ENCODE measurements at places on chromosomes 1 and 21.

DNA sequence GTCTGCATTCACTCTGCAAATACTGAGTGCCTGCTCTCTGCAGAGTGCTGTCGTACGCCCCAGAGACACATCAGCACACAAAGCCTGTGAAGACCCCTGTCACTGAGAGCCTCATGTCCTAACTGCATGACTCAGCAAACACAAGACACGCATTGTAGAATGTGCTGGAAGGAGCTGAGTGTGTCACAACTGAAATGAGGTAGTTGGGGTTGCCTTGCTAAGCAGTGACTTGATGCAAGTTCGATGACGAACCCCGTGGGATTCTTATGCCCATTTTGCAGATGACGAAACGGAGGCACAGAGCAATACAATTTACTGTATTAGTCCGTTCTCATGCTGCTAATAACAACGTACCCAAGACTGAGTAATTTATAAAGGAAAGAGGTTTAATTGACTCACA, 65.1 kb downstream of the RIPK4 start:
- DNase-seq, result no peak

DNA sequence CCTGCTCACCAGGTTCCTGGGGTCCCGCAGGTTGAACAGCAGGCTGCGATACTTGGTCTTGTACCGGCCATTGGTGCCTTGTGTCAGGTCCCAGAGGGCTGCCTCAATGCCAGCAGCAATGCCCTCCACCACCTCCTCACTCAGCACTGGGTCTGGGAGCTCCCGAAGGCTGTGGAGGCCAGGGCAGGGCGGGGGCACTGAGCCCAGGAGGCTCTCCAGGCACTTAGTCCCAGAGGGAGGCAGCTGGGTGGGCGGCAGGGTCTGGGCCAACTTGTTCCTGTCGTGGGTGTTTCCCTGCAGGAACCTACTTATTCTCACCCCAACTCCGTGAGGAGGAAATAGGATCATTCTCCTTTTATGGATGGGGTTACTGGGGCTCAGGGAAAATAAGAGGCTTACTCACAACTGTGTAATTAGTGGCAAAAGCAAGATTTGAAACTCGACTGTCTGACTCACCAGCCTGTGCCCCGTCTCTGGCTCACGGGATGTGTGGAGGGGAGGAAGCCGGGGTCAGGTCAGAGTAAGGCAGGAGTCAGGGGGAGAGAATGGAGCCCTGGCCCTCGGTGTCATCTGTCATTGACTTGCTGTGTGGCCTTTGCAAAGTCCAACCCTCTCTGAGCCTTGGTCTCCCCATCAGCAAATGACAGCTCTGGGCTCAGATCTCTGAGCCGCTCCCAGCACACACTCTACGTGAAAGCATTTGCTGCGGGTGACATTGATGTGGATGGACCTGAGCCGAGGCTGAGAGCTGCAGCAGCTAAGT, 17.2 kb downstream of the SPOCD1 start:
- peak; percentile 86 for DNase-seq

DNA sequence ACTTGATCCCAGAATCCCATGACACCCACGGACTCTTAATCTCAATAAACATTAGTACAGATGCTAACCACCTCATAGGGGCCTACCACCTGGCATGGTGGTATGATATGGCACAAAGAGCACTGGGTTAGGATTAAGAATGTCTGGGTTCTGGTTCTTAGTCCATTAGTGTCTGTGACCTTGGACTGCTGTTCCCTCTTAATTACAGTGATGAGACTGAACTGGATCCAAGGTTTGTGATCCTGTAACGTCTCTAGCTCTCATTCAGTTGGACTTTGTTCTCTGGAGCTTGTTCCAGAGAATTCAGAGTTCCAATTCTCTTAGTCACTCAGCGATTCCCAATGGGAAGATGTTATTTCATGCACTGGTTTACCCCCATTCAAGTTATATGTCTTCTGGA, 23.6 kb upstream of the PIGC start:
- DNase-seq, result no peak

GRCh38 chr1:205986861-205987260, 16.3 kb downstream of the RAB7B start:
- no peak for DNase-seq

DNA sequence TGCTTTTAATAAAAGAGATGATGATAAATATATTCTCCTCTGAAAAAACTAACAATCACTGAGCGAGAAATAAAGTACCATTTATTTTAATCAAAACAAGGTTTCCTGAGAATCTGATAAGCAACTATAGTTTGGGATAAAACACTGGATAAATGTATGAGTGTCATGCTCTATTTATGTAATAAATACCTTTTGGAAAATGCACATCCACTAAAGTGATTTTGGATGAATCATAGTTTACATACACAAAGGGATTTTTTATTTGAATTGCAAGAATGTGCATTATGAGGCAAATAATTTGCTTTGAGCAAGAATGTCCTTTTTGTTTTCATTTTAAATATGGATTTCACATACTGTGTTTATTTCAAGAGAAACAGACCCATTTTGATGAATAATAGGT, 1483.5 kb downstream of the MRPL39 start:
- no peak for DNase-seq

DNA sequence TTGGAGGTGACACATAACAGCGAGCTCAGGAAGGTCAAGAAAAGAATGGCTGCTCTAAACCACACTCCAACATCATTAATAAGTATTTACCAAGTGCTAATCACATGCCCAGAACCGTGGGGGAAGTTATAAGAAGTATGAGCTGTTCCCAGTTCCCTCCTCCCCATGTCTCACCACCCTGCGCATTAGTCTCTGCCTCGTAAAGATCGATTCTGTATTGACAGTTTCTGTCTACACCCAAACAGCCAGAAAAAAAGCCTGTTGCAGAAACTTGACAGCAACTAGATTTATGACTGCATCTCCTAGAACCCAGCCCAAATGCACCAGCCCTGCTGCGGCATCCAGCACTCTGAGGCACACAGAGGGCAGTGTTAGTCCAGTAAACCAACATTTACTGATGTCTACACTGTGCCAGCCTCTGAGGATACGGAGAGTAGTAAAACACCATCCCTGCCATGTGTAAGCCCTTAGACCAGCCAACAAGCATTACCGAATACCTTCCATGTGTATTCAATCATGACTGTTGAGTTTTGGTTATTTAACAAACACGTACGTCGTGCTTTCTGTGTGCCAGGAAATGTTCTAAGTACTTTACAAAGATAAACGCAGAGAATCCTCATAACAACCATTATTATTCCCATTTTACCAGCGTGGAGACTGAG, 63.6 kb upstream of the ZBTB40 start:
- peak; percentile 76 for DNase-seq

GRCh38 chr1:34918386-34918976, 11.0 kb downstream of the DLGAP3 start:
- DNase-seq, result no peak

DNA sequence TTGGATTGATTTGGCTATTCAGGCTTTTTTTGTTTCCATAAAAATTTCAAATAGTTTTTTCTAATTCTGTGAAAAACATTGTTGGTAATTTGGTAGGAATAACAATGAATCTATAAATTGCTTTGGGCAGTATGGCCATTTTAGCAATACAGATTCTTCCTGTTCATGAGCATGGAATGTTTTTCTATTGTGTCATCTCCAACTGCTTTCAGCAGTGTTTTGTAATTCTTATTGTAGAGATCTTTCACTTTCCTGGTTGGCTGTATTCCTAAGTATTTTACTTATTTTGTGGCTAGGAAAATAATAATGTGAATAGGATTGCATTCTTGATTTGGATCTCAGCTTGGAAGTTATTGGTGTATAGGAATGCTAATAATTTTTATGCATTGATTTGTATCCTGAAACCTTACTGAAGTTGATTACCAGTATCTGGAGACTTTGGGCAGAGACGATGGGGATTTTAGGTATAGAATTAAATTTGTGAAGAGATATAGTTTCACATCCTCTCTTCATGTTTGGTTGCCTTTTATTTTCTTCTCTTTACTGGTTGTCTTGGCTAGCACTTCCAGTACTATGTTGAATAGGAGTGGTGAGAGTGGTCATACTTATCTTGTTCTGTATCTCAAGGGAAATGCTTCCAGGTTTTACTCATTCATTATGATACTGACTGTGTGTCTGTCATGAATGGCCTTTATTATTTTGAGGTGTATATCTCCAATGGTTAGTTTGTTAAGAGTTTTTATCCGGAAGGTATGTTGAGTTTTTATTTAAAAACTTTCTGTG, 57.3 kb downstream of the DRAM2 start:
- no peak for DNase-seq

DNA sequence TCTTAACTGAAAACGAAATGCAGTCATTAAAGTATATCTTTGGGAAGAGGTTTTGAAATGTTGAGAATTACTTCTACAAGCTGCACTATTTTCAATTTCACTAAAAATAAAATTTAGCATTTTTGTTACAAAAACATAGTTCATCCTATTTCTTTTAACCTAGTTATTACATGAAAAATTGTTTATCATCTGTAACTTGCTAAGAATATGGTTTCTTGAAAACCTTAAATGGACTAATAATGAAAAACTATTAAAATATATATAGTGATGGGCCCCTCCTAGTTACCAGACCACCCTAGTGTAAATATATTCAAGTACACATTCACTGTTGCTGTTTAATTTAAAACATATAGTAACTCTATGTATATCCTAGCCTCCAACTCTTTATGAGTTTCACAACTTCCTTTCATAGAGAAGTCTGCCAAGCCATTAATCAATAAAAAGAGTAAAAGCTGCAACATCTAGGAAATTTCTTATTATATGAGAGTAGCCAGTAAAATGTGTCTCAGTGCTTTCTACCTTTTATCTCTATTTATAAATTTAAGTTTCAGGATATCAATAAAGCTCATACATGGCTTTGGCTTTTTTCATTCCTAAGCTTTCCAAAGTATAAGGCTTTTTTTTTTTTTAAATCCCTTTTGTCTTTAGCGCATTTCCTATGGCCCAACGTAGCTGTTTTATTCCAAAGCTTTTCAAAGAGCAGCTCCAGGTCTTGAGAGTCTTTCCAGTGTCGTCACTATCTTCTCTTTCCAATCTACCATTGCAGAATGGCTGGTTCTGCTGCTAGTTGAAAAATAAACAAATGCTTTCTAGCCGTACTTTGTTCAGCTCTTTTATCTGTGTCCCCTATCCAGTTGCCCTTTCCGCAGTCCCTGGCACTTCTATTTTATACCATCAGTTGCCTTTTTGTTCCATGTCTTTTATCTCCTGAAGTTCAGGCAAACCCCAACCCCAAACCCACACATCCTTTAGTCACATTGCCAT, 6.5 kb downstream of the IRF2BP2 start:
- no peak for DNase-seq

DNA sequence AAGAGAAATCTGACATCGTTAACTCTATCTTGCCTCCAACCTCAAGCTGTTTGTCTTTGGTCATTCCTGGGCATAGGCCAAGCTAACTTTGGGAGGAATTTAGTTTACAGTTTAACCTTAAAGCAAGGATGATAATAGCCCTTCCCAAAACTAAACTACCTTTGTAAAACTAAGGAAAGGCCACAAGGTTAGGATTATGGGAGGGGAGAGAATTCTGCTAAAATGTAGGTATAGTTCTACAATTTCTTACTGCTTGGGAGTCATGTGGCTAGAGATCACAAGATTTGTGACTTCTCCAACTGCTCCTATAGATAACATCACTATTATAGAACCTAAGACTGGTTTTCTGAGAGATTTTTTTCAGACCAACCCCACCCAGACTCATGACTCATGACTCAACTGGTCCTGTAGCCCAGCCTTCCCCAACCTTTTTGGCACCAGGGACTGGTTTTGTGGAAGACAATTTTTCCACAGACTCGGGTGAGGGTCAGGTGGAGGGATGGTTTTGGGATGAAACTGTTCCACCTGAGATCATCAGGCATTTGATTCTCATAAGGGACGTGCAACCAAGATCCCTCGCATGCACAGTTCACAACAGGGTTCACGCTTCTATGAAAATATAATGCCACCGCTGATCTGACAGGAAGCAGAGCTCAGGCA, 70.7 kb upstream of the MUTYH start:
- peak; percentile 56 for DNase-seq

DNA sequence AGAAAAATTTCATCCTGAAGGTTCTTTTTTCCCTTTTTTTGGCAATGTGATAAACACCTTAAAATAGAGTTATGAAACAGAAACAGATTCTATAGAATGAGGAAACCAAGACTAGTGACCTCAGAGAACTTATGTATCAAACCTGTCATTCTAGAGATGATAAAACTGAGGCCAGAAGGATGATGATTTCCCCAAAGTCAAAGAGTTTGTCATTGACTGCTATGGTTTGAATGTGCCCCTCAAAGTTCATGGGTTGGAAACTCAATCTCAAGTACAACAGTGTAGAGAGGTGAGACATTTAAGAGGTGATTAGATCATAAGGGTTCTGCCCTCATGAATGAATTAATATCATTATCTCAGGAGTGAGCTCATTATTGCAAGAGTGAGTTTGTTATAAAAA, 13.7 kb upstream of the BEND5 start:
- no peak for DNase-seq

- no peak for DNase-seq
These were observed 5.3 kb downstream of the CBR1 start for GRCh38 chr21:36075171-36075570.

DNA sequence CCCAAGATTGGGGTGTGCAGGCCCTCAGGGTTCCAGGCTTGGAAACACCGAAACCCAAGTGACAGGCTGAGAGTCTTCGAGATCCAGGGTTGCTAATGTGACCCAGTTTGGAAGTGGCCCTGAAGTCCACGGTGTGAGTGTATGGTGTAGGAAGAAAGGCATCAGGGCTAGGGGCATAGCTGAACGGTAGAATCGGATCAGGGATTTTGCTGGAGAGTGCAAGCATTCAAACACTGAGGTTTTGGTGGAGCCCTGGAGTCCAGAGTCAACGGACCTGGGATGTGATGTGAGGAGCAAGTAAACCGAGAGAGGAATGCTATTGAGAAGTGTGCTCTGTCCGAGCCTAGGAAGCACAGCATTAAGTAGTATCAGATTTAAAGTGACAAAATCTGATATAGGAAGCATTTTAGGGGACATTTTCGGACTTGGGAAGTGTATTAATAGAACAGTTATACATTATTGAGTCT, 958 bp downstream of the NFYC start:
- DNase-seq, result peak; percentile 56

- DNase-seq, result no peak
These were observed 8.8 kb downstream of the LAMB3 start for GRCh38 chr1:209643285-209644020.

- DNase-seq, result no peak
These were observed 15.9 kb upstream of the CEP350 start for GRCh38 chr1:179938752-179939151.

DNA sequence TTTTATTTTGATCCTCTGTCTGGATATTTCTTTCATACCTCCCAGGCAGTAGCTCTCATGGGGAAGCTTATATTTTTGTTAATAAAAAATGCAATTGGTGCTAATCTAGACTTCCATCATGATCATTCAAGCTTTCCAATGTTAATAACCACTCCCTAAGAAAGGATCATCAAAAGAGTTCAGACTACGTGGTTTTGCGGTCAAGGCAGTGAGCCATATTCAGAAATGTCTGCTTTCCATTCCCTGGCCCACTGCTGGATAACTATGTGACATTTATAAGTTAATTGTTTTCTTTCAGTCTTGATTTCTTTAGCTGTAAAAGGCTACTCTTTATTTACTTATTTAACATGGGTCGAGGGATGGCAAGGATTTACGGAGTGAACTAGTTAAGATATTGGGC, 414.6 kb downstream of the LMO4 start:
- no peak for DNase-seq

Measured in islet precursor cell (in vitro differentiated cells).